ENCODE measurements at places on chromosomes 7 and 10.

GRCh38 chr7:80449836-80450235 lies 62.0 kb downstream of the GNAT3 start:
- DNase-seq = no peak

DNA sequence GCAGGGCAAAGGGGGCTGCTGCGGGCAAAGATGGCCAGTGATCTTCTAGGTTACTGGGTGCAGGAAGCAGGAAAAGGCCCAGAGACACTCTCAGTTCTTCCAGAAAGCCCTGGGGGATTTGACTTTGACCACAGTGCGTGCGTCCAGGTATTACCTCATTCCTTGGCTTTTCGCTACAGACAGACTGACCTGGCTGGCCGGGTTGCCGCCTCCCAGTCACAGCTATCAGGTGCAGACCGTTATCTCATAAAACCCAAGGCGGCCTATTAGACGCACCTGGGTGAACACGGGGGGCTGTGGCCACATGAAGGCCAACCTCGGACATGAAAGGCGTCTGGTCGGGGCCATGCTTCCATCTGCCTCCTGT lies 80.3 kb downstream of the FOXL3 start:
- no peak for DNase-seq

DNA sequence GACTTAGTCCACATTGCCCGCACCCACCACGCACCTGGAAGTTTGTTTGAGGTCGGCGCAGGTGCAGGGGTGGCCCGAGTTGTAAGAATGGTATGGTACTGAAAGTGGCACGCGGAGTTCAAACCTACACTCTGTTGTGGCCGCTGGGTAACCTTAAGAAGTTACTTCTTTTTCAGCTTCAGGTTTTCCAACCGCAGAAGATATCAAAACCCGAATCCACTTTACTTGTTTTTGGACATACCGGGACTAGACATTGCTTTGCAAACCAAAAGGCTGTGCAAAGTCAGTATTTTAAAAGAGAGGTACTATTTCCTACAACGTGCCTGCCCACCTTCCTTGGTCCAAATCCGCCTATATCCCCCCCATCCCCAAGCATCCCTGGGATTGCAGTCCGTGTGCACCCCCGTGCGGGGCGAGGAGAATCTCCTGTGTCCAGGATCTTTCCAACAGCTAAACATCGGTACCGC lies 1.0 kb downstream of the IGFBP3 start:
- DNase-seq = no peak

DNA sequence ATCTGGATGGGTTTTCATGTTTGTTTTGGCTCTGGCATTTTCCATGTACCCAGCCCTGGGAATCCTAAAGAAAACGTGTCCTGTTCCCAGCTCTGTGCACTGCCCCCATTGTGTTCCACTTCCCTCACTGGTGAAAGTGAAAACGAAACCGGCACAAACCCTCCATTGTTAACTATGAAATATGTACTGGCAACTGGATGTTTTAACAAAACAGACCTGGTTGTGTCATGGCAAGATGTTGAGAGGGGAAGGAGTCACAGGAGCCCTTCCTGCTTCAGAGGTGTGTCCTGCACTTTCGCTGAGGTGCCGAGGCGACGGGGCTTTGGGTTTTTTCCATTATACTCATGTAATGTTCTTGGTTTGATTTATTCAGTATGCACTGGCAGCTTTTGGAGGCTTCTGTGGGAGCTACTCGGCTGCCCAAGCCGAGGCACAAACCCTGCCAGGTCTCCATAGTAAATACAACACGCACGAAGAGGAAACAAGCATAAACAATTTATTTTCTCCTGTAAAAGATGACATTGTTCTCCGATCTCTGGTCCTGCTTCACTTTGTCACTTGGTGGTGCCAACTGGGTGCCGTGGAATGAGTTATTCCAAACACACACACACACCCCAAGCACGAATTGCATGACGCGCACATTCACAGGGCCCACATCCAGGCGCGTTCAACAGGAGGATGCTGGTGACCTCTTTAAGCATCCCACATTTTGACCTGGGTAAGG lies 118.2 kb downstream of the CDK6 start:
- DNase-seq = no peak

DNA sequence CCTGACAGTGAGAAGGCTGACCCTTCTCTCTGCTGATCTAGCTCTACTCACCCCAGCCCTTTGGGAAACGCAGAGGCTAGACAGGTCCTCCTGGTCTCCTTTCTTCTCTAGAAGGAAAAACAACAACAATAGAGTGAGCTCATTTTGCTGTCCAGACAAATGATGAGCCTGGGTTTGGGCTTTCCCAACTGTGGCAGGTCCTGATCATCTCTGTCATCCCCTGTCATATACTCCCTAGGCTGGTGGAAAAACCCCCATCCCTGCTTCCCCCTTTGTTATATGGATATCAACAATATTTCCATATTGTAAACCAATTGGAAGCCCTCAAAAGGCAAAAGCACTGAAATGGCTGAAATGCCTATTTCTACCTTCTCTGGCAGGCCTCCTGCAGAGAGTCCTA lies 9.2 kb upstream of the DDIT4 start:
- DNase-seq = no peak

- no peak for DNase-seq
Observed at GRCh38 chr7:156002362-156003066, 190.3 kb upstream of the SHH start.

DNA sequence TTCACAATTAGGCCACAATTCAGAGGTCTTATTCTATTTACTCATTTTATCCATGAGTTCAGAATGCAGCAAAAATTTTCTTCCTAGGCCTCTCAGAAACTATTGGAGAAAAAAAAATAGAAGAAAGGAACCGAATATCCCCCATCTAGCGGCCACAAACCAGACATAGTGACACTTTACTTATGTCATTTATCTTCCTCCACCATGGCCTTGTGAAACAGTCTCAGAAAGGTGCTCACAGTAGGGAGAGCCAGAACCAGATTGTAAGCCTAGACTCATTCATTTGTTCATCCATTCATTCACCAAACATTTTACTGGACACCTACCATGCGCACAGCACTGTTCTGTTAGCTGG lies 16.0 kb downstream of the CREB3L2 start:
- DNase-seq = no peak

GRCh38 chr7:28452681-28453080 lies 40.4 kb downstream of the CREB5 start:
- DNase-seq = no peak

DNA sequence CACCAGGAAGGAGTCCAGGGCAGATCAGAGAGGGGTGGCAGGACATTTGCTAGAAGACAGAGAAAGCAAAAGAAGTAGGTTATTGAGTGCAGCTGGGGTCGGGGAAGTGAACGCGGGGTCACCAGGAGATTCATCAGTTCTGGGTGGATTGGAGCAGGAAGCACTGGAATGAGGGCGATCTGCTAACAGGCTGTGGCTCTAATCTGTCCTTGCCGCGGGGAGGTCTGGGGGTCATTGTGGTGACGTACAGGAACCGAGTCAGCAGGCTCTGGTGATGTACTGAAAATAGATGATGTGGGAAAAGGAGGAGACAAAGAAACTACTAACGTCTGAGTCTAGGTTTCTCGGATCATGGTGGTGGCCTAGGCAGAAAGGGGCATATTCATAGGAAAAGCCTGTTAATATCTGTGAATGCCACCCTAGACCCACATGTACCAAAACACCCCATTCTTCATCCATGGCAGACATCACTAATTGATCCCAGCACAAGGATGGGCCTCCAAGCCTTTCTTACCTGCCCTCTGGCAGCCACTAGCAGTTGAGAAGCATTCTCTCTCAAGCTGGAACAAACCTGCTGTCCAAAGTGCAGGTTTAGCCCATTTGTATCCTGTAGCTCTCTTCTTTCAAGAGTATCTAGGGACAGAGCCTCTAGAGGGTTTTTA lies 134.5 kb downstream of the C10orf105 start:
- DNase-seq = no peak

GRCh38 chr7:103989200-103989784 lies at the start of gene RELN:
Gene RELN (minus strand): TSS chr7:103989658. CDS start chr7:103989356, 302 bp downstream.
- peak; percentile 66 for DNase-seq

DNA sequence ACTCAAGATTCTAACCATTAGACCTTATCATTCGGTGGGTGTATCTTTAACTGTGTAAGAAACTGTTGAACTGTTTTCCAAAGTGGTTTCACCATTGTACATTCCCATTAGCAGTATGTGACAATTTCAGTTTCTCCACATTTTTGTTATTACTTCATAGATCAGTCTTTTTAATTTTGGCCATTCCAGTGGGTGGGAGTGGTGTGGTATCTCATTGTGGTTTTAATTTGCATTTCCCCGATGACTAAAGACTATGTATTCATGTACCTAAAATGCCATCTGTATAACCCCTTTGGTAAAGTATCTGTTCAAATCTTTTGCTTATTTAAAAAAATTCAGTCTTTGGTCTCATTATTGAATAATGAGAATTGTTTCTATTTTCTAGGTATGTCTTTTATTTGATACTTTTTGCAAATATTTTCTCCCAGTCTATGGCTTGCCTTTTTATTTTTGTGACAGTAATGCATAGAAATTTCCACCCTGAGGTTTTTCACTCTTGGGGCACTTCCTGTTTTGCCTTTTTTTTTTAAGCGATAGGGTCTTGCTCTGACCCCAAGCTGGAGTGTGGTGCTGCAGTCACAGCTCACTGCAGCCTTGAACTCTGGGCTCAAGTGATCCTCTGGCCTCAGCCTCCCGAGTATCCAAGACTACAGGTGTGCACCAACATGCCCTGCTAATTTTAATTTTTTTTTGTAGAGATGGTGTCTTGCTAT lies 141.1 kb upstream of the ITGB1 start:
- DNase-seq = no peak

- no peak for DNase-seq
Observed at GRCh38 chr10:34116220-34116641, 698.9 kb downstream of the PARD3 start.

DNA sequence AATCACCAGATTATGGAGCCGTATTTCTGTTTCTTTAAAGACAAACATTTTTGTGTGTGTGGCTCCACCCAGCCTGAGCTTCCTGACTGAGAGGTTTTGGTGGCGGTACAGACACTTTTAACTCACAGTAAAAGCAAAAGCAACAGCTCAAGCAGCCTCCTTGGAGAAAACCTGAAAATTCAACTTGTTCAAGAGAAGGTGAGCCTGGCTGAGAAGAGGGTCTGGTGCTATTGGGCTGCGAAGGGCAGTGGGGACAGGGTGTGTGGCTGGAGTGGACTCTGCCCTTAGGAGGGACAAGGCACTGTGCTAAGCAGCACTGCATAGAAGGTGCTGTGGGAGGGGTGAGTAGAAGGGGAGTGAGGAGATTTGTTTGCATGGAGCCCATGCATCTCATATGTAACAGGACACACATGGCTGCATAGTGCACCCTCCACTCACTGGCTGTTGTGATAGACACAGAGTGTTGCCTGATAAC lies at the start of gene GIMAP7:
Gene GIMAP7 (plus strand): TSS at position 125 of the 475 bp plus-strand sequence. CDS start 5,103 bp downstream, outside the sequence.
- no peak for DNase-seq

DNA sequence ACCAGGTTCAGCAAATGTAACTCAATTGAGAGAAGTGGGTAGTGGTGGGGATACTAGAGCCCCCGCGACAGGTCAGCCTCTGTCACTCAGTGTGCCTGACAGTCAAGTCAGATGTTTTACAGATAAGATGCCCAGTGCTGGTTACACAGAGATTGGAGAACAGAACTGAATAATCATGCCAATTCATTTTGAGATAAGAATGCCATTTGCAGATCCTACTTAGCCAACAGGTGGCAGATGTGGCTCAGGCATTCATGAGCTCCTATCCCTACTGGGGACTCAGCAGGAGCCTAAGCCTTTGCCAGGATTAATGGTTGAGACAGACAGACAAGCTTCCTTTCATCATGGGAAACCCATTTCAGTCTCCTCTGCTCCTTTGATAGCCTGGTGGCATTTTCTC lies 137.8 kb downstream of the MAPK8 start:
- DNase-seq = peak; percentile 54

DNA sequence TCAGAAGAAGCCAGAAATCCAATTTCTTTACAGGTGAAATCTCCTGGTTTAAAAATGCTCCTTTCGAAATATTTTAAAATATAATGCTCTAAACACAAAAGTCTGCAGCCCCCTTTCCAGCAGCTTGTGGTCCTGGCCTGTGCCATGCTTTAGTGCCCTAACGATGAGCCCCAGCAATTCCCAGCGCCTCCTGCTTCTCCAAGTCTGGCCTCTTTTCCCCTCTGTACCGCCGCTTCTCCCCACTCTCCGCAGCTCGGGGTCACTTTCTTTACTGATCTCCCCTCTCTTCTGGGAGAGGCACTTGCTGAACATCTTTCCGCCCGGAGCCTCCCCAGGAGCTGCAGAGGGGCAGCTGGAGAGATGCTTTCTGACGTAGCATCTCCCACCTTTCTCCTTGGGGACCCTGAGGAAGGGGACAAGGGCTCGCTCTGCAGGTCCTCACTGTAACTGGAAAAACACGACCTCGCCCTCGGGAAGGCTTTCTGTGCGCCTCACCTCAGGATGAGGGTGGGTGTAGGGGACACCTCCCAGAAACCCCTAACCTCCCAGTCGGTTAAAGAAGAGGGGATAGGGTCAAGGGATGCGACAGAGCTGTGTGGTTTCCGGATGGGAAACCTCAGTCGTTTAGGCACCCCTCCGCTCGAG lies 565 bp upstream of the INA start:
- peak; percentile 46 for DNase-seq

DNA sequence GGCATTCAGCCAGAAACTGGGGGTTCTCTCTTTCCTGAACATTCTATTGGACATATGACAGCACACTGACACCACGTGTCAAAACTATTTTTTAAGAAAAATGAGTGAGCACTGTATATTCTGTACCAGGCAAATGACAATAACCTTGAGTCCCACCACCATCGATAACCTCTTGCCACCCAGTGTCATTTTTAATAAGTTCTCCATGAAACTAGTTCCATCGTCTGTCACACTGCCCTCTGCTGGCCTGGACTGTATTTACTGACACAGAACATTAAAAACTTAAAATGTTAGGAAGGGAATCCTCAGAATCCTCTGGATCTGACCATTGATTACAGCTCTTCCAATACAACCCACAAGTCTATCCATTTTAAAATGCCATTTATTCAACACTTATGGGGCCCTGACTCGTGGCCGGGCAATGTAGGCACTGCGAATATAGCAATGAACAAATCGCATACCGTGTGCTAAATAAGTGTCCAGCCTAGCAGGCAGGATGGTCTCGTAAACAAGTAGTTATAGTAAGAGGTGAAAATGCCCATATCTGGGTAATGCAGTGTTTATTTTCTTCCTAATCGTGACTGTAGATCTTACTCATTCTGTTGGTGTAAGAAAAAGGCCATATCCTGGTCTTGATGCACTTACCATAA lies 35.9 kb upstream of the CACNB2 start:
- peak; percentile 10 for DNase-seq

GRCh38 chr10:88525371-88526069 lies 57.6 kb downstream of the RNLS start:
- DNase-seq = no peak

- DNase-seq = no peak
Observed at GRCh38 chr7:138755842-138756590, 41.8 kb upstream of the TMEM213 start.
